Right atrium auricular region (tissue), 2 donors: ENCODE measurements at places on chromosomes 4 and X. TPM values are rescaled to one million over a fixed set of nuclear protein-coding genes. Genes with fewer than 3 reads are reported as not detected.
A peak's percentile ranks its signal among the peaks of the same experiment; 100 is the strongest.

DNA sequence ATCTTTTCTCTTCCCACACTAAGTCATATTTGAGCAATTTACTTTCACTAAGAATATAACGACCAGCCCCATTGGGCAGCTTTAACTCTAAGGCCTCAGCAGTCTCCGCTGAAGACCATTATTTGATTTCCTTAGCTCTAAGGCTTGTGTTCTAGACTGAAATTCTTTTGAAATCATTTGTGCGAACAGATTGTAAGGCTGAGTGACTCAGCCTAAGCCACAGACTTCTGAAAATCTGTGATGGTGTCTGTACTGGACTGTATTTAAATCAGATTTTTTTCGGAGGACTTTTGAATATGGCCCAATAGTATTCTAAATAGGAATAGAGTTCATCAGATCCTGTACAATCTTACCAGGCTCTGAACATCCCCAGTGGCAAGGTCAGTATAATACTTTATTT is 150.3 kb upstream of the TECRL start:
- DNase-seq: no peak
- H3K27me3 ChIP-seq: no peaks in the 10 kb centered on the region
- H3K36me3 ChIP-seq: no peaks in the 10 kb centered on the region
- H3K27ac ChIP-seq: no peak overlapping the region

- no peak for DNase-seq
- no peak overlapping the region for H3K4me3 ChIP-seq
- no peaks in the 10 kb centered on the region for H3K4me1 ChIP-seq
- no peak overlapping the region for H3K27ac ChIP-seq
- no peaks in the 10 kb centered on the region for H3K36me3 ChIP-seq
Observed at GRCh38 chr4:139852612-139853269, 187.1 kb downstream of the MGST2 start.

GRCh38 chrX:2576793-2577192 is 76.0 kb upstream of the DHRSX start:
- DNase-seq: no peak
- no peaks in the 10 kb centered on the region for H3K36me3 ChIP-seq
- H3K27ac ChIP-seq: no peak overlapping the region
- no peak overlapping the region for H3K4me3 ChIP-seq
- H3K4me1 ChIP-seq: no peaks in the 10 kb centered on the region

- peak overlapping the region; percentile 43 for H3K27ac ChIP-seq
- H3K4me3 ChIP-seq: no peak overlapping the region
- H3K27me3 ChIP-seq: no peaks in the 10 kb centered on the region
- no peak for DNase-seq
- H3K36me3 ChIP-seq: no peaks in the 10 kb centered on the region
Observed at GRCh38 chrX:11386001-11386523, 92.8 kb downstream of the AMELX start.

GRCh38 chrX:151920530-151920929 is 7.8 kb downstream of the MAGEA4 start:
- H3K27me3 ChIP-seq: no peaks in the 10 kb centered on the region
- H3K4me3 ChIP-seq: no peak overlapping the region
- H3K4me1 ChIP-seq: no peaks in the 10 kb centered on the region
- no peak for DNase-seq

DNA sequence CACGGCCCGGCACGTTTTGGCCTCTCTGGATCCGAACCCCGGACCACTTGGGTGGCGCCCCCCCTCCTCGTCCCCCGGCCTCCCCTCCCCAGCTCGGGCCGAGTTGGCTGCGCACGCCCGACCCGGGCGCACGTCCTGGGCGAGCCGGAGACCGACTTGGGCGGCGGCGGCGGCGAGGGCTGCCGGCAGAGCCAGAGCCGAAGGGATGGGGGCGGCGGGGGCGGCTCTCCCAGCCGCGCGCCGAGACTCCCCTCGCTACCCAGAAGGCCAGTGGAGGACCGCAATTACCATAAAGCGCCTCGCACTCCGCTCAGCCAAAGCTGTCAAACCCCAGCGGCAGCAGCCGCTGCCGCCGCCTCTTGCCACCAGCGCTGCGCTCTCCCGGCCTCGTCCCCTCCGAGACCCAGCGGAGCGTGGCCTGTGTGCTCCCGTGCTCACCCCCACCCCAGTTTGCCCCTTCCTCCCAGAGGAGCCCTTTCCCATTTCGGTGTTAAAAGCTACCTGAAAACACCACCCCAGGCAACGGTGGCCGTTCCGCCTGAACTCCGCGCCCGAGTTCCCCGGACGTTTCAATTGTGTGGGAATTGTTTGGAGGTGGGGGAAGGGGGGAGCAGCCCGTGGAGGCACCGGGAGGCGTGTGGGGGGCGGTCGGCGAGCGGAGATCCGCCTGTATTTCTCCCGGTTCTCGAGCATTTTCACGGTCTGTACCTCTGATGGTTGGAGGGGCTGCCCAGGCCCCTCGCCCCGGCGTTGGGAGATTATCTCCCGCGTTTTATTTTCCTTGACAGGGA is 701 bp upstream of the BCOR start:
- H3K27ac ChIP-seq: peak overlapping the region; percentile 90
- H3K4me1 ChIP-seq: no peaks in the 10 kb centered on the region
- no peaks in the 10 kb centered on the region for H3K36me3 ChIP-seq
- peak overlapping the region; percentile 66 for H3K4me3 ChIP-seq

DNA sequence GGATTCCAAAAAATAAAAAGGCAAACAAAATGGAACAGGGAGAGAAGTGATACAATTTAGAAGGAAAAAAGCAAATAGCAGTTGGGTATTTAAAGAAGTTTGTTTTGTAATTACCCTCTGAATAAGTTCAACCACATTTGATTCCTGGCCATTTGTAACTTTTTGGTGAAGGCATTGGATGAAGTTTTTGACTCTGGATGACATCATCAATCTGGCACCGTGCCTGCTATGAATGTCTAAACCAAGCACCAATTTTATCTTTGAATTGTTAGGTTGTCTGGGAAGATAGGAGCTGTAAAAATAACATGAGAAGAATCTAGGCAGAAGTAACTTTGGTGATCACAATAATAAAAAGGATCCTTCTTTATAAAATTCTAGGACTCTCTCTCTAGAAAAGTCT is 29.5 kb downstream of the TMPRSS11A start:
- H3K36me3 ChIP-seq: no peaks in the 10 kb centered on the region
- no peaks in the 10 kb centered on the region for H3K4me1 ChIP-seq
- no peaks in the 10 kb centered on the region for H3K27me3 ChIP-seq

DNA sequence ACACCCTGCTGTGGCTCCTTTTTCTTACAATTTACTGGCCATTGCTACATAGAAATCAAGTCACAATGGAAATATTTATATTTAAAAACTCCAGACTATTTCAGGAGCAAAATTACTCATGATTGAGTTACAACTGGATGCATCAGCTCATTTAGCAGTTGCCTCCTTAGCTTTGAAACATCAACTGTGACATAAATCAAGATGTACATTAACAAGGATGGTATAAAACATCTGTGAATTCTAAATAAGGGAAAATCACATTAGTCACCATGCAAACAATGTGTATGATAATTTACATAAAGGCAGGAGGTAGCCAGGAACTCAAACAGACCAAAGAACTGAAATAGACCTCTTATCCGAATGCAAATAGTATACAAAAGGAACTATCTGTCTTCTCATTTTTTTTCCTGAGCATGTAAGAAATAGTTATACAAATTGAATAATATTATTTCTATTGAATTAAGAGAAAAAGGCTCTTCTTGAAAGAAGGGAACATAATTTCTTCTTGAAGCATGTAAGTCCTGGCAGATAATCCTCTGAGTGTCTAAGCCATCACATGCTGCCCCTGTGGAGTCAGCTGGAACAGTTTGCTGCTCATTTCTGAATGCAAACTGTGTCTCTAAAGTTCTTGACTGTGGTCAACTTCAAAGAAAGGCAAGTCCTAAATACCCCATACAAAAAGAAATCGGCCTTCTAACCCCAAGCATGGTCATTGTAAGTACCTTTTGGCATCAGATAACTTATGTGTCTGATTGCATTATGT is 151.2 kb downstream of the NAA11 start:
- no peaks in the 10 kb centered on the region for H3K27me3 ChIP-seq
- no peak overlapping the region for H3K4me3 ChIP-seq
- no peak for DNase-seq
- no peak overlapping the region for H3K27ac ChIP-seq
- H3K4me1 ChIP-seq: peaks cover 4% of the 10 kb centered on the region

GRCh38 chr4:40857956-40858355 is 108.2 kb downstream of the NSUN7 start:
- no peak overlapping the region for H3K4me3 ChIP-seq
- no peak for DNase-seq
- no peaks in the 10 kb centered on the region for H3K36me3 ChIP-seq
- H3K27me3 ChIP-seq: no peaks in the 10 kb centered on the region

DNA sequence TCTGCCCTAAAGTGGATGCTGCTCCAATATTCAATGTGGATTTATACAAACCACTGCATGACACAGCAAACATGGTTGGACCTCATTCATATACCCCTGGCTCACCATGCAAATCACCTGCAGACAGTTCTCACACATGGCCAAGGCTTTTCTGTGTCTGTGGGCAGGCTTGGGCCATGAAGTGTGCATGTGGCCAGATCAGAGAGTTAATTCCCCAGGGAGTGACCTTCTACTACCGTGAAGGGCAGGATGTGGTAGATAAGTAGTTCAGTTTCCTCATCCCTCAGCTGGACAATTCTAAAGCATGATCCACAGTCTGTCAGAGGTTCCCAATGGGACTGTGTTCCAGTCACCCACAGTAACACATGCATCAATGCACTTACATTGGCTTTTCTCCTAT is 24.6 kb upstream of the BCLAF3 start:
- H3K27me3 ChIP-seq: peaks cover 3% of the 10 kb centered on the region
- no peak overlapping the region for H3K27ac ChIP-seq
- DNase-seq: no peak
- no peaks in the 10 kb centered on the region for H3K4me1 ChIP-seq

GRCh38 chr4:18973296-18973695 is 951.7 kb upstream of the LCORL start:
- no peak overlapping the region for H3K4me3 ChIP-seq
- H3K36me3 ChIP-seq: no peaks in the 10 kb centered on the region
- H3K27ac ChIP-seq: no peak overlapping the region
- no peaks in the 10 kb centered on the region for H3K27me3 ChIP-seq

- no peaks in the 10 kb centered on the region for H3K4me1 ChIP-seq
- H3K27ac ChIP-seq: no peak overlapping the region
- no peaks in the 10 kb centered on the region for H3K27me3 ChIP-seq
- DNase-seq: no peak
- H3K4me3 ChIP-seq: no peak overlapping the region
Observed at GRCh38 chr4:139658586-139659382, 6.8 kb upstream of the MGST2 start.

- H3K4me1 ChIP-seq: no peaks in the 10 kb centered on the region
- H3K36me3 ChIP-seq: no peaks in the 10 kb centered on the region
- no peaks in the 10 kb centered on the region for H3K27me3 ChIP-seq
- no peak for DNase-seq
Observed at GRCh38 chr4:16707874-16708273, 190.6 kb downstream of the LDB2 start.

GRCh38 chr4:84669201-84669600 is 86.3 kb downstream of the CDS1 start:
- no peak overlapping the region for H3K27ac ChIP-seq
- H3K4me1 ChIP-seq: no peaks in the 10 kb centered on the region
- no peak overlapping the region for H3K4me3 ChIP-seq
- peaks cover 41% of the 10 kb centered on the region for H3K36me3 ChIP-seq

- H3K27ac ChIP-seq: no peak overlapping the region
- no peaks in the 10 kb centered on the region for H3K27me3 ChIP-seq
- no peaks in the 10 kb centered on the region for H3K4me1 ChIP-seq
- DNase-seq: no peak
Observed at GRCh38 chr4:65918212-65918611, 247.9 kb upstream of the EPHA5 start.

GRCh38 chr4:89324671-89325070 is 17.1 kb upstream of the GPRIN3 start:
- H3K27me3 ChIP-seq: no peaks in the 10 kb centered on the region
- H3K4me1 ChIP-seq: no peaks in the 10 kb centered on the region
- no peaks in the 10 kb centered on the region for H3K36me3 ChIP-seq
- no peak overlapping the region for H3K4me3 ChIP-seq
- H3K27ac ChIP-seq: no peak overlapping the region

DNA sequence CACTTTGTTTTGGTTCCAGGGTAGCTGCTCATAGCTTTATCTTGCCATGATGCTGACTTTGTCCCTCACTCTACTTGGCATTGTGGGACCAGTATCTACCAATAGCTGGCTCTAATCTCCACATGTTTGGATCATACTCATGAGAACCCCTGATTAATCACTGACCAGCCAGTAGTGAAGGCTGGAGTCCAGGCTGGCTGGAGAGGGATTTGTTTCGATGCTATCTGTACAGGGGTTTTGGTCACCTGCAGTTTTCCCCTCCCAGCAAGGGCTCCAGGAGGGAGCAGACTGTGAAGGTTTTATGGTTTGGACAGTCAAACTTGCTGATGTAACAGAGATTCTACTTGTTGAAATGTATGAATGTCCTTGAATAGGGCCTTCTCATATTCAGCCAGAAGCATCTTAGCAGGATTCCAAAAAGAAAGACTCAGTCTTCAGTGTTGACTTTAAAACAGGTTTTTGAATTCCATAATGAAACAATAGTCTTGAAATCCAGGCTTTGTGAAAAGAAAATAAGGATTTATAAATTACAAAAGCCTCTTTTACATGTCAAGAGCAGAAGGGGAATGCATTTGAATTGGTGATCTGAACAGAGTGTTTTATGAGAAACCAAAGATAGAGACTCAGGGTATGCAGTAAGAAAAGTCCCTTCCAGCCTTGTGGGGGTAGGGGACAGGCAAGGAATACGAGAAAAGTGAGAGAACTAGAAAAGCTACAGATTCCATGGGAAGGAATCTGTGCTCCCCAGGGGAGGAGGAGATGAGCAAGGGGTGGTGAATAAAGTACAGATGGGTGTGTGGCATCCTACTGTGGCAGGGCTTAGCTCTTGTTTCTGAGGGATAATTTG is 103.1 kb upstream of the SHISA3 start:
- H3K36me3 ChIP-seq: no peaks in the 10 kb centered on the region
- DNase-seq: no peak
- H3K27ac ChIP-seq: no peak overlapping the region

CCDC120 gene
- total RNA-seq: 1.3 TPM

CT55 gene
- not detected for total RNA-seq

TMEM144 gene
- 7.1 TPM for total RNA-seq

GUCY1A1 gene
- 35.5 TPM for total RNA-seq

PAGE4 gene
- not detected for total RNA-seq

SPRY1 gene
- 50.0 TPM for total RNA-seq

SMIM31 gene
- not detected for total RNA-seq

GC gene
- not detected for total RNA-seq

GRIA3 gene
- 1.0 TPM for total RNA-seq

AFF2 gene
- 0.89 TPM for total RNA-seq

ASB11 gene
- total RNA-seq: 137 TPM

DDX53 gene
- not detected for total RNA-seq
